Activated CD8-positive, alpha-beta memory T cell treated with anti-CD3 and anti-CD28 coated beads for 24 hours (primary cell): ENCODE measurements at places on chromosomes 13 and 19.

DNA sequence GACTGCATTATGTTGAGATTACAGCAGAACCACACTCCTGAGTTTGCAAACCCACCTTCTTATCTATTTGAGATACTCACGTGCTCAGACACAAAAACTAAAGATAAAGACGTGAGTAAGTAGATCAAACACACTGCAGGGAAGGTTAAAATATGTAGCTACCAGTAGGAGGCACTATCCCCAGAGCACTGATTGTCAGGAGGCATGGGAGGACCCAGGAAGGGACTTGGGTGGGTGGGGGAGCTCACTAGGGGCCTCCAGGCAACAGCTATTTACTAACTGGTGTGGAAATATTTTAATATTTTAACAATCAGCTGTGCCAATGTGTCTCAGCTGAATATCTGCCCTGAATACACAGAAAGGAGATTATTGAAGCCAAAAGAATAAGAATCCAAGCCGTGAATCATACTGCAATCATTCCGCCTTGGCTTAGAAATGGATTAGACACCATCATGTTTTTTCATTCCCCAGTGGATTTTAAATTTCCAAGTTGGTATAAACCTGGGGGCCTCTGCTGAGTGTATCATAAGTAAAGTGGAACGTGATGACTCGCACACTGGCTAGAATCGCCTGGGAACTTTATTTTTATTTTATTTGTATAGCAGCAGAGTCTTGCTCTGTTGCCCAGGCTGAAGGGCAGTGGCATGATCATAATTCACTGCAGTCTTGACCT lies 73.2 kb upstream of the CACNA1A start:
- DNase-seq: no peak

DNA sequence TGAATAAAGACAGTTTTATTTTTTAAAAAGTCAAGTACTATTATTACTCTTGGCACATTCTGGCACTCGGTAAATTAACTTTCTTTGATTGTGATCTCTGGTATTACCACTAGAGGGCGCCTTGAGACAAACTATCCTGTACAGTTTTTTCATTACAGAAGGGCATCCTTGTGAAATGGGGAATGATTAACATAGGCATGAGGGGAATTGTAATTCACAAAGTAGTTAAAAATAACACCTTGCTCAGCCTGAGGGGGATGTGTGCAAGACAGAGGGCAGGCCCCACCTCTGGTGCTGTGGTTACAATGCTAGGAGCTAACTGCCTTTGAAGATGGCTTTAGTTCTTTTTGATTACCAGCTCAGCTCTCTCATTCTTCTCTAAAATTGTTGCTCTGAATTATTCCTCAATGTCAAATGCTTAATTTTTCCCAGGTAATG lies 24.2 kb upstream of the C1QTNF9B start:
- DNase-seq: no peak

DNA sequence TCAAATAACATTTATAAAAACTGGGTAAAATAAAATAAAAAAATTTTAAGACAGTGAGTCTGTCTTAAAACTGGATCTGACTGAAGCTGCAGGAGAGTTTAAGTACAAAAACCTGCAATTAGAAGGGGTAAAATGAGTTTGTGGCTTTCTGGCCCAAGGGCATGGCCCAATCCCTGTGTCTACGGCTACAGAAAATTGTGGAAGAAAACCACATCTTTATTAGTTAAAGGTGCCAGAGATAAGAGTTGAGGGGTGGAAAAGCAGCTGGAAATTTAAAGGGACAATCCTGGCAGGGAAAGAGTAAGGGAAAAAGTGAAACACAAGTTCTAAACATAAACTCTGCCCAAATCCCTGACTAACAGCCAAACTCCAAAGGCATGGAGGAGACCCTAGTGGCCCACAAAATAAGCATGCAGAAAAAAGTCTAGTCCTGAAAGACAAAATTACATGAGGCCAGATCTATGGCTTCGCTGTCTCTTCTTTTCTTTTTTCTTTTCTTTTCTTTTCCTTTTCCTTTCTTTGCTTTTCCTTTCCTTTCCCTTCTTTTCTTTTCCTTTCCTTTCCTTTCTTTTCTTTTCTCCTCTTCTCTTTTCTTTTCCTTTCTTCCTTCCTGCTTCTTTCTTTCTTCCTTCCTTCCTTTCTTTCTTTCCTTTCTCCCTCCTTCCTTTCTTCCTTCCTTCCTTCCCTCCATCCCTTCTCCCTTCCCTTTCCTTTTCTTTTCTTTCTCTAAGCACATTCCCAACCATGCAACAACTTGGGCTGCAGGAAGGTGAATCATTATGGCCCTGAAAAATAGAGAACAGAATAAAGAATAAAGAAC lies 23.5 kb upstream of the DLEU7 start:
- no peak for DNase-seq

- no peak for DNase-seq
Observed at GRCh38 chr19:40256512-40256911, 28.6 kb downstream of the AKT2 start.

DNA sequence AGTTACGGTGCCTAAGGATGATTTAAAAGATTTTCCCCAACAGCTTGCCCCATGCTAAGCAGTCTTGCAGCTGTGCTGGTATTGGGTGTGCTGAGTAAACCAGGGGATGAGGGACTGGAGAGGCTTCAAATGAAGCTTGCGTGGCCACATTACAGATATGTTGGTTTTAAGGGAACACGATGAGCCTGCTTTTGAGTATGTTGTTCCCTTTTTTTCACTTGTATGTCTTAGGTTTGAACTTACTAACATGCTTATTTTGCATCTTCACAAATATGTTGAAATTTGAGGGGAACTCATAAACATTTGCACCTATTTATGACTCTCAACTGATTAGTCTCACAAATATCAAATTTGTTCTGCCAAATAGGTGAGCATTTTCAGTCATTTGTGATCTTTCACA lies 2.0 kb upstream of the IL17D start:
- no peak for DNase-seq

- no peak for DNase-seq
Observed at GRCh38 chr19:7981199-7981598, 24.2 kb downstream of the ELAVL1 start.

GRCh38 chr13:101025519-101025918 lies 350.9 kb upstream of the TMTC4 start:
- no peak for DNase-seq

DNA sequence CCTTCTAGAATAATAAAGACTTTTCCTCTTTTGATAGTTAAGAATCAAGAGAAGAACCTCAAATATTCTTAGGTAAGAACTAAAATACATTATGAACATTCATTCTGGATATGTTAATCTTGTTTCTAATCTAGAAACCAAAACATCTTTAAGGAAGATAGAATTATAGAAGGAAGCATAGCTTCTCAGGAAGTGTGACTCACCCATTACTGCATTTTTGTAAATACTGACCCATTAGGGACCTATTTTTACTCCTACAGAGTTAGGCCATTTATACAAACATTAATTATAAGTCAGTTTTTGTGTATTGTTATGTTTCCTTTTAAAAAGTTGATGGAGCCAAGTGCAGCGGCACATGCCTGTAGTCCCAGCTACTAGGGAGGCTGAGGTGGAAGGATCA lies 147.1 kb downstream of the NUFIP1 start:
- no peak for DNase-seq

DNA sequence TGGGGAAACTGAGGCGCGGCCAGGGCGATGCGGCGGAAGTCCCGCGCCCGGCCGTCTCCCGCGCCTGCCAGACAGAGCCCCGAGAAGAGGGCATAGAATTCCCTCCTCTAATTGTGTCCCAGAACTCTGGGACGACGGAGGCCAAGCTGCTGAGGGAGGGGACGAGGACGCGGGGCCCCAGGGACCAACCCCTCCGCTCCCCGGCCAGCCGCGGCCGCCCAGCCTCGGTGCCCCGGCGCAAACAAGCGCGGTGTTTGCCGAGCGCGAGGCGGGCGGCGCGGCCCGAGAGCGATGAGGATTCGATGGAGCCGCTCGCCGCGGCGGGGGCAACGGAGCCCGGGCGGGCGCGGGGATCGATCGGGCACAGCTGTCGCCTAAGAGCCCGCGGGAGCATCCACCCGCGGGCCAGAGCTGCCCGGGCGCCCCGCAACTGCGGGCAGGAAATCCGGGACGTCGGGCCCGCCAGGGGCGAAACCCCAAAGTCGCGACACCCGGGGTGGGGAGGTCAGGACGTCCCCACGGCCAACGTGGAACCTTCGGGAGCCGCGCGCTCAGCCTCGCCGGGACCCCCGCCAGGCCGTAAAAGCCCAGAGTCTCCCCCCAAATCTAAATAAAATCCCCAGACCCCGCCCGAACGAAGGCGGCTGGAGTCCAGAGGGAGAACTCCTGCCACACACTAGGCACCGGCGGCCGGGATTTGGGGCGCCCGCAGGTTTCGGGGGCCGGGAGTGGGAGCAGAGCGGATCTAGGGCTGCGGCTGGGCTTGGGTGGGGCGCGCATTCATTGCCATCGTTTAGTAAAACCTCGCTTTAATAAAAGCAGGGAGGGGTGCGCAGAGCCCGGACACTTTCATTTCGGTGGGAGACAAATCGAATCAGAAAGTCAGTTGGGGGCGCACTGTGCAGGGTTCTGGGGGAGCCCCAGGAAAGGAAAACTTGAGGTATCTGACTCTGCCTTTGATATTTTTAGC lies 3.6 kb upstream of the ONECUT3 start:
- DNase-seq: no peak

DNA sequence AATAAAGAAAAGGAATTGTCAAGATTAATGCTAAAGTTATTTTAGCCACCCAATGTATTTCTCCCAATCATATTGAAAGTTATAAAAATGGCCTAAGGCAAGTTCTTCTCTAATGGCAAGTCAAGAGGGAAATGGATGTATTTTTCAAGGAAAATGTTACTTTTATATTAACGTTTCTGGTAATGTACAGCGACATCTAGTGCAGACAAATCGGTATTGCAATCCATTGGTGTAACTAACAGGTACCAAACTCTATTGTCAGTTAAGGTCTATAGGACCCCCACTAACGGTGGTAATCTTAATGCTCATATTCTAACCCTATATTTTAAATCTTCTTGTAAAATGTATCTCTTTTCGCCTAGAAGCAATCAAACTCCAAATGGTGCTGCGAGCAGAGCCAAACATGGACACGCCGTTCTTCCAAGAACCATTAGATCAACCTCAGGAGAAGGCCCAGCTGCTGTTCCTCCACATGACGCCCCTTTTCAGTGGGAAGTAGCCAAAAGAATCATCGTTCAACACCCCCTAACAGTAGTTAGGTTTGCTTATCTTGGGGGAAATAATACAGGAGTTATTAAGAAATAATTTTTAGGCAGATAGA lies 98.5 kb upstream of the PABPC3 start:
- DNase-seq: no peak

DNA sequence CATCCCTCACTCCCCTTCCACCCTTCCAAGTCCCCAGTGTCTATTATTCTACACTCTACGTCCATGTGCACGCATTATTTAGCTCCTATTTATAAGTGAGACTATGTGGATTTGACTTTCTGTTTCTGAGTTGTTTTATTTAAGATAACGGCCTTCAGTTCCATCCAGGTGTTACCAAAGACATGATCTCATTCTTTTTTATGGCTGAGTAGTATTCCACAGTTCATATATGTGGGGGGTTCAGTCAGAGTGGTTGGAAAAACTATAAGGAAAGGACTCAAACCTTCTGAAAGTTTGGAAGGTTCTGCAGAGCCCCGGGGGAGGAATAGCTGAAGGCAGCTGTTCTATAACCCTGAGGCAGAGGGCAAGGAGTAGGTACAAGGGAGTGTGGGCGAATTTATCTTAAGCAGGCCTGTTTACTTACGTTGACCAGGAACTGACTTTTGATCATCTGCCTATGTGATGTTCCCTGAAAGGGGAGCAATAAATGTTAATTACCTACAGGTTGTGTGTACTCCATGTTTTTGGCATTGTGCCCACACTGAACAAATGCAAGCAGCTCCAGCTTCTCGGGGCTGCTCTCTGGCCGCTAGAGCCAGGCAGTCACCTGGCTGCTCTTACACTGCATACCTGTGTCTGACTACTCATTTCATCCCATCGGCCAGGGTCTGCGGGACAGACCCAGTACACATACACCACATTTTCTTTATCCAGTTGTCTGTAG lies 13.5 kb upstream of the ADGRE1 start:
- DNase-seq: no peak

DNA sequence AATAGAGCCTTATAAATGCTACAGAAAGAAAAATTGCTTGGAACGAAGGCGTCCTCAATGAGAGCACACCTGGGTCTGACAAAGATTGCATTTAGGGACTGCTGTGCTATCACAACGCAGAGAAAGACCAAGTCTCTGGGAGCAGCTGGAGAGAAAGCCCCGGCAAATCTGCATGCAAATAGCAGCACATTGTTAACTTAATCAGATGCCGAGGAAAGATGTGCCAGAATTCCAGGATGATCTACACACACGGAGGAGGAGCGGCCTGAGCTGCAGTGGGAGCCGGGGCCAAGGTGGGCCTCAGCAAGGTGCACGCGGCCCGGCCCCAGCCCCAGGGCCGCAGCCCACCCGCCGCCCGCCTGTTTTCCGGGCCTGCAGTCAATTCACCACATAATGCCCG lies 1.4 kb downstream of the ZNF536 start:
- no peak for DNase-seq

GRCh38 chr13:30289533-30289932 lies 17.8 kb downstream of the KATNAL1 start:
- no peak for DNase-seq

- DNase-seq: no peak
Observed at GRCh38 chr13:112058519-112058873, 8.5 kb upstream of the SOX1 start.

DNA sequence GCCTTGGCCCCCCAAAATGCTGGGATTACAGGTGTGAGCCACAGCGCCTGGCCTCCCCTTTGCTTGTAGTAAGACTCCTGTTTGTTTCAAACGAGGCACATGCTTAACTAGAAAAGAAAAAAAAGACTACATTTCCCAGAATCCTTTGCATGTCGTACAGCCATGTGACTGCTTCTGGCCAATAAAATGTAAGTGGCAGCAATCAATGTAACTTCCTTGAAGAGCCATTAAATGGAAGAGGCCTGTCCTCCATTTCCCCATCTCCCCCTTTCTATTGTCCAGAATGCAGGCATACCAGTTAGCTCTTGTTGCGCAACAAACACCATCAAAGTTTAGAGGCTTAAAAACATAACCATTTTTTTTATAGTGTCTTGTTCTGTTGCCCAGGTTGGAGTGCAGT lies 10.4 kb upstream of the GPR32 start:
- no peak for DNase-seq

DNA sequence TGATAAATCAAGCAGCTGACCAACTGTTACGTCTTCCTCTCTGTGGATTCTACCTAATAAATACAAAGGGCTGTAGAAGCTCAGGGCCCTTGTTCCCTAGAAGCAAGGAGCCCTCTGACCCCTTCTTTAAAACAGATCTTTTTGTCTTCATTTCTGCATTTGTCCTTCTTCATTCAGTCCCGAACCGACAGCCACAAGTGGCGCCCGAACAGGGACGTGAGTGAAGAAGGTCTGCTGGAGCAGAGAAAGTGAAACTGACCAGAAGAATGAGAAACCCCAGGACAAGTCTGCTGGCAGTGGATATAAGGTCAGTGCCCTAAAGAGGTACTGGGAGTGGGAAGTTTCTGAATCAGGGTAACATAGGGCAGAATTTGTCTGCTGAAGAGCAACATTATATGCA lies 13.1 kb downstream of the ZNF773 start:
- DNase-seq: no peak
